H1 (cell line): ENCODE measurements at places on chromosomes 4 and X.

GRCh38 chr4:24551492-24552289 lies 32.7 kb downstream of the DHX15 start:
- DNase-seq: no peak

GRCh38 chr4:14701389-14701788 lies 300.9 kb upstream of the CPEB2 start:
- DNase-seq: no peak

GRCh38 chrX:40402831-40403533 lies 177.8 kb upstream of the ATP6AP2 start:
- no peak for DNase-seq

- DNase-seq: no peak
Measured at GRCh38 chr4:112270640-112271421, 14.9 kb downstream of the TIFA start.

DNA sequence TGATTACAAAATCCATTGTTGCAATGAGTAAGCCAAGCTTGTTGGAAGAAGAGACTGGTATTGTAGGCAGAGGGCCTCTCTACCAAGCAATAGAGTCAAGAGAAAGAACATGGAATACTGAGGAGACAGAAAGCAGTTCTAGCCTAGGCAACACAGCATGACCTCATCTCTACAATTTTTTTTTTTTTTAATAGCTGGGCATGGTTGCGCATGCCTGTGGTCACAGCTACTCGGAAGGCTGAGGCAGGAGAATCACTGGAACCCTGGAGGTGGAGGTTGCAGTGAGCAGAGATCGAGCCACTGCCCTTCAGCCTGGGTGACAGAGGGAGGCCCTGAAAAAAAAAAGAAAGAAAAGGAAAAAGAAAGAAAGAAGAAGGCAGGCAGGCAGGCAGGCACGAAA lies 11.7 kb upstream of the ZBTB33 start:
- DNase-seq: no peak

DNA sequence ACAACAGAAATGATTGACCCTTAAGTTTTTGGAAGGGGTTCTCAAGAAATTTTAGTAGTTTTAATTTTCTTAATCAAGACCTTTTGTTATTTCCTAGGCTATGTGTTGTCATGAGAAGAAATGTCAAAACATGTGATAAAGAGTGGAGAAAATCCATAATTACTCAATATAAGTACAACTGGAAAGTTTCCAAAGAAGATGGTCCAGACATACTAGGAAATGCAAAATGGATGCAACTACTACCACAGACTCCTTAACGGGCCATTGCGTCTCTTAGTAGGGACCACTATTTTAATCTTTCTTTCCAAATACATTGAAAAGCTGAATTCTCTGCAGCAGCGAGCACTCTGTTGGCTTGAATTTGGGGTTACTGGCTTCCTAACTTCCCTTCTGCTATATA lies 148.8 kb downstream of the NWD2 start:
- DNase-seq: no peak

- no peak for DNase-seq
Measured at GRCh38 chr4:83561381-83561780, 25.5 kb downstream of the GPAT3 start.
